ENCODE measurements at places on chromosomes 7 and 10.

GRCh38 chr7:41881331-41882130 is 178.6 kb upstream of the INHBA start:
- DNase-seq: no peak

DNA sequence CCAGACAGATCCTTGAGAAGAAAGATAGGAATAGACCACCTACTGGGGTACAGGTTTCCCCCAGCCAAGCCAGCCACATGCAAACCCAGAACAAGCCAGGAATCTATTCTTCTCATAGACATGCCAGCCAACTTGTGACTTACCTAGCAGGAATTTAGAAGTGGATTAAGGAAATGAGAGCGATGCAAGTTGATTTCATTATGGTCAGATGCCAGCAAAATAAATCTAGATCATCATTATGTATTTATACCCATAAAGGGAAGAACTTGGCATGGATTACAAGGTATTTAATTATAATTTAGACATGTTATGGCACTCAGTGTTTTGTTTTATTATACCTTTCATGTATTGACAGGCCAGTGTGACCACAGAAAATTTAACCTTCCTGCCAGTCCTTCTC is 32.8 kb downstream of the SLC35G1 start:
- DNase-seq: no peak

DNA sequence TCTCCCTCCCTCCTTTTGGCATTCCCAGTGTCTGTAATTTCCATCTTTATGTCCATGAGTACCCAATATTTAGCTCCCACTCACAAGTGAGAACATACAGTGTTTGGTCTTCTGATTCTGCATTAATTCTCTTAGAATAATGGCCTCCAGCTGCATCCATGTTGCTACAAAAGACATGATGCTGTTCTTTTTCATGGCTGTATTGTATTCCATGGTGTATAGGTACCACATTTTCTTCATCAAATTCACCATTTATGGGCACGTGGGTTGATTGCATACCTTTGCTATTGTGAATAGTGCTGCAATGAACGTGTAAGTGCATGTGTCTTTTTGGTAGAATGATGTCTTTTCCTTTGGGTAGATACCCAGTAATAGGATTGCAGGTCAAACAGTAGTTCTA is 576.8 kb downstream of the GALNT17 start:
- DNase-seq: no peak

GRCh38 chr10:73899423-73899822 is 11.5 kb upstream of the PLAU start:
- DNase-seq: no peak

DNA sequence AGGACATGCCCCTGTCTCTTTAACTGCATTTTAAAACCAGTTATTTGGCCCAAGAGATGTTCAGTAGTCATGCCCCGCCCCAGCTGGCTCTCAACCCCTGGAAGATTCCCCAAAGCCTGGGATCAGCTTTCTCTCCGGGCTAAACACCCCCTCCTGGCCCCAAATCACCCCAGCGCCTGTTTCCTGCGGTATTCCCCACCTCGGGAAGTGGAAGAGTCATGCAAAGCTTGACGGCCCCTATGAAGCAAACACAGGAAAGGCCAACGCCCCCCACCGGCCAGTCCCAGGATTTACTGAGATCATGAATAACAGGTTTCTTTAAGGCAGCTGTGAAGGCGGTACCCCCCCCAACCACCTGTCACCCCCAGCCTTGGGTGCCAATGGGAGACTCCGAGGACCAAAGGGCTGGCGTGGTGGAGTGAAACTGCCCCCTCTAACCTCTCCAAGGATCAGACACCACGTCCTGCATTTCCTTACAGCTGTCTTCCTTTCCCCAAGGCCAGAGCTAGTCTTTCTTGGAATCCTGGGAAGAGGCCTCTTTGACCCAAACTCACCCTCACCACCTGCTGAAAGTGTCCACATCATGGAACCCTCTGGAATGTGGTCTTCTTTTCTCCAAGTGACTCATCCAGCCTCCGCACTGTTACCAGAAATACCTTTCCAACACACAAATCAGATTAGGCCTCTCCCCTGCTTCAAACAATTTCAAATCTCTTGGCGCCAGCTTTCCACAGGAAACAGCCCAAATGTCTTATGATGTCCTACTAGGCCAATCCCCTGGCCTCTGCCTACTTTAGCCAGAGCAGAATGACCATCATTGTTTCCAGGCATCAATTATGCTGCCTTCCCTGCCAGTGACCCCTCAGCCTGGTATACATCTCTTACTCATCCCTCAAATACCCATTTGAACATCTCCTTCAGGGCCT is 301.5 kb downstream of the ZEB1 start:
- no peak for DNase-seq

- DNase-seq: no peak
Observed at GRCh38 chr10:30630571-30630970, 1.0 kb upstream of the LYZL2 start.

DNA sequence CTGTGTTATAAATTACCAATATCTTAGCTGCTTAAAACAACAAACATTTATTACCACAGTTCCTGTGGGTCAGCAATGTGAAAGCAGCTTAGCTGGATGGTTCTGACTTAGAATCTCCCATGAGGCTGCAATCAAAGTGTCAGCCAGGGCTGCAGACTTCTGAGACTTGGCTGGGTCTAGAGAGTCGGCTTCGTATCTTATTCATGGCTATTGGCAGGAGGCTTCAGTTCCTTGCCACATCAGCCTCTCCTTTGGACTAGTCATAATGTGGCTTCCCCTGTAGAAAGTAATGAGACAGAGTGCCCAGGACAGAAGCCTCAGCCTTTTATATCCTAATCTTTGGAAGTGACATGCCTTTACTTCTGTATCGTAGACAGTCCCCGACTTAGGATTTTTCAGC is 27.3 kb downstream of the RALA start:
- DNase-seq: no peak

- DNase-seq: no peak
Observed at GRCh38 chr7:69095127-69095526, 503.1 kb upstream of the AUTS2 start.

GRCh38 chr7:147509035-147509501 is 1081.5 kb upstream of the C7orf33 start:
- no peak for DNase-seq

GRCh38 chr7:52973126-52973525 is 62.3 kb upstream of the POM121L12 start:
- no peak for DNase-seq

DNA sequence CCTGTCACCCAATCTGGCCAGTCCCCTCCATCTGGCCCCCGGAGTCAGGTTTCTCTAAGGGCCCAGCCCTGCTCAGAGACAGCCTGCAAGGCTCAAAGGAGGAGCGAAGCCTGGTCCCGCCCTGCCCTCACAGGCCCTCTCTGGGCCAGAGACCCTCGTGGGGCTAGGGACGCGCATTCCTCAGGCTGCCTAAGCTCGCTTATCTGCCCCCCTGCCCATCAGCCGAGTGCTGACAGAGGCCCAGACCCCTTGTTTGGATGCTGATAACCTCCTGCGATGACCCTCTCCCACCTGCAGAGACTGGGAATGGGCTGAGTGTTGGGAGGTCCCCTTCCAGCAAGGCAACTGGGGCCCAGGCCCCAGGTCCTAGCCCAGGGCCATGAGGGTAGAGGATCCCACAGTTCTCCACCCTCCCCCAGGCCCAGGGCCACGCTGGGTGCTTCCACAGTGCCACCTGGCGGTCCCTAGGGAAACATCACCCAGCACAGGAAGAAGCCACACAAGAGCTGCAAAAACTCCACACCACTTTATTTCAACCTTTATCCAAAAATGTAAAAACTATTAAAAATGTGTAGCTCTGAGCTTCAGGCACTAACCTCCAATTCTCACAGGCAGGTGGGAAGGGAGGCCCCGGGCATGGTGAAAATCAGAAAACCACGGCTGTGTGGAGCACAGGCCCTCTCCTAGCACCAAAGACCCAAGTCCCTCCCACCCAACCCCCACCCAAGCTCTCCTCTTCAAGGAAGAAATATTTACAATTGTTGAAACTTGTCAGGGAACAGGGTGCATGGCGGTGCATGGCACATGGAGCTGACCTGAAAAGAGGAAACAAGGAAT is 2.2 kb downstream of the NPM3 start:
- DNase-seq: peak; percentile 13

DNA sequence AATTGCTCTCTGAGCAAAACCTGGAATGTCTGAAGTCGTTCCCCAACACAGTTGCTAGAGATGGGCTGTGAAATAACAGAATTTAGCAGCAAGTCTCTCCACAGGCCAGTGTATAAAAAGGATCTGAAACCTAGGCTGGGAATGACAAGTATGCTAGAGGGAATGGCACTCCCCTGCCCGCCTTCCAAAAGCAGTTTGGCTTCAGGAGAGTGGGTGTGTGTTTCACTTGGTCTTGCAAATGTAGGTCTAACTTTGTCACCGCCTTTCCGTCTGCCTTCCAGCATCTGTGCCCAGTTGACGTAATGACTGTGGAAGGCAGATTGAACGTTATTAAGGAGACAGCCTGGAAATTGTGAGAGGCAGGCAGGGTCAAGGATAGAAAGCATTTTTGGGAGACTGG is 18.0 kb upstream of the MTURN start:
- no peak for DNase-seq

Measured in NCI-H748 treated with DMSO at 0.1 percent for 48 hours (cell line).